ENCODE measurements at places on chromosomes 12 and 14. TPM values are rescaled to one million over a fixed set of nuclear protein-coding genes. Genes with fewer than 3 reads are reported as not detected.

CIDEB gene
- total RNA-seq = 32.1 TPM

DNA sequence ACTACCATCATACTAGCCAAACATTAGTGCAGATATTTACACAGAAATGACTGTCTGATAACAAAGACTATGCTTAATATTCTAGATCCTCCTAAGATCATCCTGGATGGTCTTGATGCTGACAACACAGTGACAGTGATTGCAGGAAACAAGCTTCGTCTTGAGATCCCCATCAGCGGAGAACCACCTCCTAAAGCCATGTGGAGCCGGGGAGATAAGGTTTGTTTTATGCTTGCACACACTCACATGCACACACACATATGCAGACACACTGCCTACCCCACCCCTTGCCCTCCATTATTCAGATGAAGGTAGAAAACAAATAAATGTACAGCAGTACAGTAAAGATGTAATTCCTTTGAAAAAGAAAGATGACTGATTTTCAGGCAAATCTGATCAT lies 44.4 kb upstream of the CHPT1 start:
- no peak for DNase-seq

GRCh38 chr12:87982208-87982607 lies 47.0 kb downstream of the C12orf50 start:
- no peak for DNase-seq

DNA sequence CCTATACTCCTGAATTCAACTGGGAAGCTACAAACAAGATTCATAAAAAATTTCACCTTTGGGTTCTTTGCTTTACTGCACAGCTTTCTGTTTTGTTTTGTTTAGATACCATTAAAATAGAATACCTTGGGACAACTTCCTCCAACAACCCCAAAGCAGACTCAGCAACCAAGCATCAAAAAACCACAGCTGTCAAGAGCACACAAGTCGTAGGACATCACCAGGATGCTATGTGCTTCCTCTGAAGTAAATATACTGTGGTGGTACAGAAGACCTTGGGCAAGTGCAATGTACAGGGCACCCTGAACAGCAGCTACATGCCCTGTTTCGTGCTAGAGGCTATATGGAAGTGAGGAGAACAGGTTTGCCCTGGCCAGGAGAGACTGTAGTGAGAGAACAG lies 359.3 kb downstream of the BCL11B start:
- no peak for DNase-seq

DNA sequence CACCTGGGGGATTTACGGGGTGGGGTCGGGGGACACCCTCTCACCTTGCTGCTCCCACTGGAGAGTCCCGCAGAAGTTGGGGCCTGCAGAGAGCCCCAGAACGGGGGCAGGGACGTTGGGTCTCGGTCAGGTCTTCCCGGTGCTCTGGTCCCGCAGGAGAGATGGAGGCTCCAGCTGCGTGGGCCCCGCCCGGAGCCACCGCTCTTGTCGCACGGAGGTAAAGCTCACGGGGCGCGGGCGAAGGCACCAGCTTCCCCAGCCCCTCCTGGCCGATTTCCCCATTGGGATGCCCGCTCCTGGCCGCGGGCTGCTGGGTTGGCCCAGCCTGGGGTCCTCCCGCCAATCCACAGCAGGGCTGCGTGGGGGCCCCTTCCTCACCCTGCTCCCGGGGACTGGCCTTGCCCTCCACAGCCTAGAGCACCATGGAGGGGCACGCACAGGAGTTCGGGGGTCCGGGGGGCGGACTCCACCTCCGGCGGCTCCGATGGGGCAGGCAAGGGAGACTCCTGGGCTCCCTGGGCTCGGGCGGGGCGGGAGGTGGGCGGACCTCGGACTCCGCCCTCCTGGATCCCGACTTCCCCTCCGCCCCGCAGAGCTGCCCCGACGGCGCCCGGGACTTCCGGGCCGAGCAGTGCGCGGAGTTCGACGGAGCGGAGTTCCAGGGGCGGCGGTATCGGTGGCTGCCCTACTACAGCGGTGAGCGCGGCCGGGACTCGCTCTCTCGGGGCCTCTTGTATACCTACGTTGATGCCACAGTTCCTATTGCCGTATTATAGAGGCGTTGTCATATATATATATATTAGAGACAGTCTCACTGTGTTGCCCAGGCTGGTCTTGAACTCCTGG lies 8.4 kb downstream of the PAPLN start:
- DNase-seq = peak; percentile 50

DNA sequence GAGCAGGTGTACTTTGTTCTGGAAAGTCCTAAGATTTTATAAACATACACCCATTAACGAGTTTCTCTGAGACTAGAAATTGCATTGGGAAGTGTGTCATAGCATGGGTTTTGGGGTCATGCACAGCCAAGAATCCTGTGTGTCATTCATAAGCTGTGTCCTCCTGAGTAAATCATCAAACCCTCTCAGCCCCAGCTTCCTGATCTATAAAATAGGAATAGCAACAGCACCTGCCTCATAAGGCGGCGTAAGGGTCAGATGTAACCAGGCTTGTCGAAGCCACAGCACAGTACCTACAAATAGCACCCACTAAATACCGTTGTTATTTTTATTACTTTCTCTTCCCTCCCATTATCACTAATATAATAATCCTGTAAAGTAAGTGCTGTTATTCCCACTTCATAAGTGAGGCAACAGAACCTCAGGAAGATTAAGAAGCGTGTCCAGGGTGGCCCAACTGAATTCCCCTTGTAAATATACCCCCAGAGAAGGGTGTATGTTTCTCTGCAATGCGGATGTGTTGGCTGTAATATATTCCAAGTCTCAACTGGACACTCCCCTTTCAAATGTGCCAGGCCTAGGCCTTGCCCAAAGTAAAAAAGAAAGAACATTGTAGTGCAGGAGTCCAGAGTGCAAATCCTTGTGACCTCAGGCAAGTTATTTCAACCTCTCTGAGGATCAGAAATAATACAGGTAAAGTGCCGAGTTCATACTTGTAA lies 188.3 kb upstream of the BCL2L14 start:
- no peak for DNase-seq

DNA sequence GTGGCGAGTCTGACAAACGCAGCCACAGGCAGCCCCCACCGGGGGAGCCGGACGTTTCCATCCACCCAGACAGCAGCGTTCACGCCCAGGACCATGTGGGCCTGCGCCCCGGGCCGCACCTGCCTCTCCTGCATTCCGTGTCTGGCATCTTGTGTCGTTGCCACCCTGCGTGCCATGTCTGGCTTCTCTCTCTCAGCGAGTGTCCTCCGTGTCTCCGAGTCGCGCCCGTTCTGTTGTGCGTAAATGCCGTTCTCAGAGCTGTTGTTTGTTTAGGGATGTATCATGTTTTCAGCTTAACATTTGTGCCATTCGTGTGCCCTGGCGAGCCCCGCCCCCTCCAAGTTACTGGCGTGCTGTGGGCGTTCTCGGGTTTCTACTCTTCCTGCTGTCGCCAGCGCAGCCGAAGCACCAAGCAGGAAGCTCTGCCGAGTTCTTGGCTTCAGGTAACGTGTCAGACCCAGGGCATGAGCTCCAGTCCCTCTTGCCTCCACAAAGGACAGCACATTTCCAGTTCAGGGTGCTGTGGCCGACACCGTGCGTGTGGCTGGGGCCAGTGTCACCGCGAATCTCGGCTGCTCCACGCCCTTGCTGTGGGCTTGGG lies 34.6 kb downstream of the NOC4L start:
- no peak for DNase-seq

GRCh38 chr12:43208221-43208620 lies 343.8 kb downstream of the ADAMTS20 start:
- no peak for DNase-seq

DNA sequence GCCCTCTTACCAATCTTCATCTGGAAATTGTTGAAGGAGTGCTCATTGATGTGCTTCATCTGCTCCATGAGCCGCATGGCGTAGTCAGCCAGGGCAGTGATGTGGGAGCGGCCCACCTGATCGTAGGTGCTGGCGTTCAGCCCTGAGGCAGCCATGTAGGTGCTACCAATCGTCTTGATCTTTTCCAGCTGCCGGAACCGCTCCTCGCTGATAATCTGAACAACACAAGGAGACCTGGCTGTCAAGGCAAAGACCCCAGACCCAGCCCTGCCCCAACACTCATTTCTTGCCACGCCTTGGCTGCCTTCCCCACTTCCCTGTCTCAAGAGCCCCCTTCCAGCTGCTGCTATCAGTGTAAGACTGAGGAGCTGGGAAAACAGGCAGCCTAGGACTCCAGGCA lies 18.1 kb downstream of the ADCY6 start:
- no peak for DNase-seq

DNA sequence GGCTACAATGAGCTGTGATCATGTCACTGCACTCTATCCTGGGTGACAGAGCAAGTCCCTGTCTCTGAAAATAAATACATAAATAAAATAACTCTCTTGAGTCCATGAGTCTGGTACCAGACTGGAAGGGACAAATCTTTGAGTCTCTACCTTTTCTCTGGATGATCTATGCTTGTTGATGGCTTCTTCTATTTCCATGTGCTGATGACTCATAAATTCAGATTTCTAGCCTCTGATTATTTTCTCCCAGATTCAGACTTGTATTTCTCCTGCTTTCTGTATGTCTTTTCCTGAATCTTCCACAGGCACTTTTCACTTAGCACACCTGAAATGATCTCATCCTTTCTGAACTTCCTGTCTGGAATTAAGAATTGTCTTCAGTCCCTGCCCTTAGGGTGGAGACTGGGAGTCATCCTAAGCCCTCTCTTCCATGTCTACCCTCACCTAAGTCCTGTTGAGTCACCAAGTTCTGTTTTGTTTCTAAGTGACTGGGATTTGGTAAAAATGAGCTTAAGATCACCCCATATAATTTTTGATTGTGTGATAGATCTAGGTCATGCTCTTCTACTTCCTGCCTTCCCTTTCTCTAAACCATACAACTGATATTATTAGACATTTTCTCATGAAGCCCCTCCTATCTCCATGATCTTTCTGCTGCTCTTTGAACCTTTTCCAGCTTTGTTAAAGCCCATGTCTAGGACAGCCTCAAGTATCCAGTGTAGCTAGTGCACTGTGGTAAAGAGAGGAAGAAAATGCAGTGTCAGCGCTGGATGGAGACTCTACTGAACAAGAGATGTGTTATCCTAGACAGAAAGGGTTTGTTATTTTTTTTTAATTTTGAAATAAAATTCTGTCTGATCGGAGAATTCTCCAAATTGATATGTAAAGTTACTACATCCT lies 13.1 kb downstream of the AKAP6 start:
- no peak for DNase-seq

DNA sequence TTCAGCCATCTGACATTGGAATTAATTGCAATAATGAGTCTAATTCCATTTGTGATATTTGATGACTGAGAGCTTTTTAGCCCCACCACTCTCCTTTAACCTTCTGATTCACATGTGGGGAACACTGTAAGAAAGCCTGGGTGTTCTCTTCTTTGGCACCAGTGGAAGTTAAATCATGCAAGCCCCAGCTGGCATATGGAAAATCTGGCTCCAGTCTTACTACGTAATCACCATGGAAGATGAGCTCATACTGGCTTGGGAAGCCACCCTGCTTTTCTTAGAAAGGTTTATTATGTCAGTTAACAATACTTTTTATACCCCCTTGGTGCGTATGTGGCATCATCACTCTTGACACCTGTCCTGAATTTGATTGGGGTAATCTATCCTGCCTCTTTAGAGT lies 479.3 kb downstream of the SLC16A7 start:
- DNase-seq = no peak

- DNase-seq = no peak
Observed at GRCh38 chr14:35400648-35401421, 3.7 kb downstream of the NFKBIA start.

KRT72 gene
- total RNA-seq = not detected

GRCh38 chr14:96745500-96746051 lies 51.6 kb upstream of the VRK1 start:
- no peak for DNase-seq

- peak; percentile 63 for DNase-seq
Observed at GRCh38 chr12:442235-442884, 17.4 kb upstream of the B4GALNT3 start.

CLEC2D gene
- total RNA-seq = 3.1 TPM

DNA sequence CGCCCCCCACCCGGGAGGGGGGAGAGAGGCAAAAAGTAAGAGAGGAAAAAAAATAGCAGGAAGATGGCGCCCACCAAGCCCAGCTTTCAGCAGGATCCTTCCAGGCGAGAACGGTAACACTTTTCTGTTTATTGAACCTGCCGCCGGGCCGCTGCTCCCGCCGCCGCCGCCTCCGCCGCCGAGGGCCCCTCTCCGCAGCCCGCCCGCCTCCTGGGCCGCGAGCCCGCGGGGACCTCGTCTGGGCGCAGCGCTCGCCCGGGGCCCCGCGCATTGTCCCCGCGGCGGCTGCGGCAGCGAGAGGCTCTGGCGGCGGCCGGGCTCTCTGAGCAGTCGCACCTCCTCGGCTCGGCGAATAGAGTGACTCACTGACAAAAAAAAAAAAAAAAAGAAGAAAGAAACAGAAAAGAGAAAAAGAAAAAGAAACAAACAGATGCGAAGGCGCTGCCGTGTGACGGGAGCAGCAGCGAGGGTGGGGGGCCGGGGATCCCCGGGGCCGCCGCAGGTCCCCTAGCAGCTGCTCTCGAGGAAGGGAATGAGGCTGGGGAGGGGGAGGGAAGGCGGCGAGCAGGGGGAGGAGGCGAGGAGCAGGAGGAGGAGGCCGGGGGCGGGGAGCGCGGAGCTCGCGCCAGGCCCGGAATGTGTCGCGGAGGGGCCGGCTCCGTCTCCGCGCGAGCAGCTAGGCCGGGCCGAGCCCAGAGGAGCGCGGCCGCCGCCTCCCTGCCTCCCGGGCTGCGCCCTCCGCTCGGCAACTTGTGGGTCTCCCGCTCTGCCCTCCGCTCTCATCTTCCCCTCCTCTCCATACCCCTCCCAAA lies 781 bp downstream of the NPAS3 start:
- peak; percentile 43 for DNase-seq

DNA sequence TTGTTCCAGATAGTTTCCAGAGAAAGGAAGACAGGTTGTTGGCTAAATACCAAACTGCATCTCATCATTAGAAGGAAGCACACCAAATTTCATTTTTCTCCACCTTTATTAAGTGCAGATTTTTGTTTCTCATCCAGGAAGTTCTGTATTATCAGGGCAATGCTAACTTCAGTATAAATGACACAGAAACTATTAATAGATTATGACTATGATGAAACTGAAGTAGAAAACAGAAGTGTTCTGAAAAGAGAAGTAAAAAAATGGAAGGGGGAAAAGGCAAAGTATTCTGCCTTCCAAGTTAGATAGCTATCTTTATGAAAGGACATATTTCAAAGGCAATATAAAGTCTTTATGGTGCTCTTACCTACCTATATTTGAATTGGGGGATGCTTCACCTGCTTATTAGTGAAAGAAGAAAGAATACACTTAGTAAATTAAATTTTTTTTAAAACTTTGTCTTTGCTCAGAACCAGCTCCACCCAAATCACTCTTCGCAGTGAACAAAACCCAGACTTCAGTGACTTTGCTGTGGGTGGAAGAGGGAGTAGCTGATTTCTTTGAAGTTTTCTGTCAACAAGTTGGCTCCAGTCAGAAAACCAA lies 223.9 kb downstream of the PTPRO start:
- no peak for DNase-seq

DNA sequence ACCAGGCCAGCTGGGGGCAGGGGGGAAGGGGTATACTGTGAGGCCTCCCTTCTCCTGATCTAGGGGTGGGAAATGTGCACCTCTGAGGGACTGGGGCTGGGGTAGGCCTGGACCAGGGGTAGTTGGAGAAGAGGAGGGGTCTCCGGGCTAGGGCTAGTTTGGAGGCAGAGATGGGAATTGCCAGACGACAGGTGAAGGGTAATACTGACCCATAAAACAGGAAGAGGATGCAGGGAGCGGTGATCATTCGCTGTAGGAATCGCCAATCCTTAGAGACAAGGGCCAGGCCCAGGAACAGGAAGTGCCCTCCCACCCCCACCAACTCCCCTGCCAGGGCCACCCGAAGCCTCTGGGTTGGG lies 4.4 kb downstream of the SLC22A17 start:
- DNase-seq = no peak

Data from liver (tissue), 10 donors.